RWPE2 (cell line): ENCODE measurements at places on chromosomes 13 and 19.

- DNase-seq: no peak
These were observed 9.4 kb upstream of the ERCC5 start for GRCh38 chr13:102836471-102836870.

GRCh38 chr13:102707467-102707866 is 12.6 kb upstream of the METTL21C start:
- DNase-seq: no peak

- no peak for DNase-seq
These were observed 218.8 kb downstream of the NBEA start for GRCh38 chr13:35160896-35161295.

- no peak for DNase-seq
These were observed 100.6 kb upstream of the FRY start for GRCh38 chr13:31930901-31931522.

DNA sequence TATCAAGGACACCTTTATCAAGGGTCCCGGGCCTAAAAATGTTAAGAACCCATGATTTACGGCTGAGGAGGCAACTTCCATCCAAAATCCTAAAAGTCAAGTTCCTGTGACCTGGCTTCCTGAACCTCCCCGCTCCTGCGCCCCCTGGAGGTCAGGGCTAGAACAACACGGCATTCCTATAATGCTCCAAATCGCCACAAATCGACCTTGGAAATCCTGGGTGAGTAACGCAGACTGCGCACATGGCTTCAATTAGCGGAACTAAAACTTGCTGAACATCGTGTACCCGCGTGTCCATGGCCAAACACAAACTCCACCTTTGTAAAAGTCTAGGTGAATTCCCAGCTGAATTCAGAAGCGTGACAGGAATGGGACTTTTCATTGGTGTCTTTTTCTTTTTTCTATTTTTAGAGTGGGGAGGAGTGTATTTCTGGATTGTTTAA is 4.3 kb upstream of the C5AR1 start:
- DNase-seq: no peak

DNA sequence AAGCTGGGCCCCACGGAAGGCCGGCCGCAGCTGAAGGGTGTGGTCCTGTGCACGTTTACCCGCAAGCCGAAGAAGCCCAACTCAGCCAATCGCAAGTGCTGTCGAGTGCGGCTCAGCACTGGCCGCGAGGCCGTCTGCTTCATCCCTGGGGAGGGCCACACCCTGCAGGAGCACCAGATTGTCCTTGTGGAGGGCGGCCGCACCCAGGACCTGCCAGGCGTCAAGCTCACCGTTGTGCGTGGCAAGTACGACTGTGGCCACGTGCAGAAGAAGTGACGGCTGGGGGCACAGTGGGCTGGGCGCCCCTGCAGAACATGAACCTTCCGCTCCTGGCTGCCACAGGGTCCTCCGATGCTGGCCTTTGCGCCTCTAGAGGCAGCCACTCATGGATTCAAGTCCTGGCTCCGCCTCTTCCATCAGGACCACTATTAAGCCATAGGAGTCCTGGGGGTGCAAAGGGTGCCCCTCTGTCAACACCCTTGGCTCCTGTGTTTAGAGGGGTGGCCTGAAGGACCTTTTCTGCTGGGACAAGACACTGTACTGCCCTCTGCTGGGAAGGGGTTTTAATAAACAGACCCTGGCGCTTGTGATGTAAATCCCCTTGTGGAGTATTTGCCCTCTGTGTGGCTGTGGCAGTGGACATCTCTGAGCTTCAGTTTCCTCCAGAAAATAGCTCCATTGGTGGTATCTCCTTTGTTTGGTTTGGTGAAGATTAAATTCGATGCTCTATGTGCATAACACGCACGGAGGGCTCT is 1.9 kb downstream of the MRPS12 start:
- DNase-seq: no peak

DNA sequence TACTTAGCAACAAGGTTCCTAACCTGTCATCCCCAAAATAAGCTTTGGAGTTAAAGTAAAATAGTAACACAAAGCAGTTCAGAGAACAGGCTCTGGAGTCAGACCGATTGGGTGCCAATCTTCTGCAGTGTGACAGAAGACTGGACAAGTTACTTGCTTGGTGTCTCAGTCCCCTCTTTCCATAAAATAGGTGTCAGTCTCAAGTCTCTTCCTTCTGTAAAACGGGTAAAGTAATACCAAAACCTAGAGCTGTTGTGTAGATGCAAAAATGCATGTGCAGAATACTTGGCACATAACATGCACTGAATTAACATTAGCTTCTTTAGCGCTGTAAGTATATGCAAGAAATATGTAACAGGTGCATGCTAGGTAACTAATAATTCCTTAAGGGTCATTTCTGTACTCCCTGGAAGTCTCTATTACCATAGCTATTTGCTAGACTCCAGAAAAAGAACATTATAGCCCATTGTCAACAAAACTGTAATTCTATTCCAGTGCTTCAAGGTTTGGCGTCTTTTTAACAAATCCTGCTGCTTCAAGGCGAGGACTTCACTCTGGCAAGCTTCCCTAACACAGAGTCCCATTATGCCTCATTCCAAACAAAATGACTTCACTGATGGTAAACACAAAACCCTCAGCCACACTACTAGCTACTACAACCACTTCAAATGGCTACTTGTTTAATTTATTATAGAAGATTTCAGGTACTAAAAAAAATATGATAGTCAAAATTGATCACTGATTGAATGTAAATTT is 32.8 kb downstream of the ELF1 start:
- DNase-seq: no peak

DNA sequence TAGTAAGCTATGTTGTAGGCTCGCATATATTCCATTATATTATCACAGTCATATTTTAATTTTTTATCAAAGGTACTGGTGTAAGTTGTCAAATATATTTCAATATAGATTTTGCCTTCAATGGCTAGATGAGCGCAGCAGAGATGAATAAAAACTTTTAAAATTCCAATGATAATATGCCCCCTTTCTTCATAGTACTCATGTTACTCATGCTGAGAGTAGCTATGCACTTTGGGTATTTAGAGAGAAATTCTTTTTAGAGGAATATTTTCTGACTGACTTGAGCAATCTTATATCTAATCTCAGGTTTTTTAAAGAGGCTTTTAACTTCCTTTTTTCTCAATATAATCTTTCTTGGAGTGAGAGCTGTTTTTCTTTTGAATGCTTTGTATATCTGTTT is 11.4 kb downstream of the ZNF254 start:
- DNase-seq: no peak

DNA sequence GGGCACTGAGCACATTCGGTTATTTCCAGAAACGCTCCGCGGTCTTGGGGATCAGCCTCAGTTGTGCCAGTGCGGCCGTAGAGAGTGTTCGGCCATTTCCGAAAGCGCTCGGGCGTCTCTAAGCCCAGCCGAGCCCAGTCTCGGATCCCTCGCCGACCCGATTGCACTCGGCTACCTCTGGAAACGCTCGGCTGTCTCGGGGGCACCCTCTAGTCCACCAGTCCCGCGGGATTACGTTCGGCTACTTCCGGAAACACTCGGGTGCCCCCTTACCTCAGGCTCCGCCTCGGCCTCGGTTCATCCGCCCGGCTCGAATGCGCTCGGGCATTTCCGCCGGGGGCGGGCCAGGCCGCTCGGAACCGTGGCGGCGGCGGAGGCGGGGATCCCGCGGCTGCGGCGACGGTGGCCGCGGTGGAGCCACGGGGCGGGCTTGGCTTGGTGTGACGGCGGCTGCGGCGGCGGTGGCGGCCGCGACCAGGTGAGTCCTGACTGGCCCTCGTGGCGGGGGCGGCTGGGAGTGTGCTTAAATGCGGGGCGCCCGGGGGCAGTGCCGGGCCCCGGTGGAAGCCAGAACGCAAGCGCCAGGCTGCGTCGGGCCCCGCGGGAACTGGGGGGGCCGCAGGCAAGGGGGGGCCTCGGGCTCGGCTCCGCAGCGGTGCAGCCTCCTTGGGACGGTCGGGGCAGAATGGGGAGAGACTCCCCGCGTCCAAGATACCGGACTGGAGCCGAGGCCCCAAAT is at the start of gene PIK3R2:
Gene PIK3R2, plus strand, starts transcription at position 347 of the 739 bp plus-strand sequence. CDS start 2,717 bp downstream, outside the sequence.
- peak; percentile 98 for DNase-seq

- no peak for DNase-seq
These were observed 6.3 kb upstream of the ARHGAP45 start for GRCh38 chr19:1060689-1061088.

GRCh38 chr13:99378985-99379733 is 72.0 kb upstream of the GPR183 start:
- DNase-seq: no peak

DNA sequence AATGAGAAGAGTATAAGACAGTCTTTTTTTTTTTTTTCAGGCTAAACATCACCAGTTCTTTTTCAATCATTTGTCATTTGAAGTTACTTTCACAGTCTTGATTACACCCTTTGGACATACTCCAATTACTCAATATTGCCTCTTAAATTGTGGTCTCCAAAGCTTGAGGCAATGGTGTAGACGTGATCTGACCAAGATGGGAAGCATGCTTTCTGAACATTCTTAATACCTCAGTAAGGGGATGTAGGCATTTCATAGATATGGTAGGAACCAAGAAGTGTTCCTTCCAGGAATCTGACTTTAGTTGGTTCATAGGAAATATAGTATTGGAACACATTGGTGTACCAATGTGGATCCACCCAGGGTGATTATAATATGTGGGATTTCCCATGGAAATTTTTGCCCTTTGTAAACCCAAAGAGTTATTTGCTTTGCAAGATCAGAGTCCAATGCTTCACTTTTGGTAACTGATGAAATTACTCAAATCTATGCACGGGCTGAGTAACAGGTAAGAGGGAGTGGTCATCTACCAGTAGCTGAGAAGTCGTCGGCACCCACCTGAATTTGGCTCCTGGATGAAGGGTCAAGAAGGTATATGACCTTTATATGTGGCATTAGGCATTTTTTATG is 62.2 kb downstream of the ERCC5 start:
- no peak for DNase-seq

- no peak for DNase-seq
These were observed 39.6 kb upstream of the KLF12 start for GRCh38 chr13:74173822-74174221.

- DNase-seq: no peak
These were observed 1.2 kb downstream of the MRI1 start for GRCh38 chr19:13765395-13766094.

DNA sequence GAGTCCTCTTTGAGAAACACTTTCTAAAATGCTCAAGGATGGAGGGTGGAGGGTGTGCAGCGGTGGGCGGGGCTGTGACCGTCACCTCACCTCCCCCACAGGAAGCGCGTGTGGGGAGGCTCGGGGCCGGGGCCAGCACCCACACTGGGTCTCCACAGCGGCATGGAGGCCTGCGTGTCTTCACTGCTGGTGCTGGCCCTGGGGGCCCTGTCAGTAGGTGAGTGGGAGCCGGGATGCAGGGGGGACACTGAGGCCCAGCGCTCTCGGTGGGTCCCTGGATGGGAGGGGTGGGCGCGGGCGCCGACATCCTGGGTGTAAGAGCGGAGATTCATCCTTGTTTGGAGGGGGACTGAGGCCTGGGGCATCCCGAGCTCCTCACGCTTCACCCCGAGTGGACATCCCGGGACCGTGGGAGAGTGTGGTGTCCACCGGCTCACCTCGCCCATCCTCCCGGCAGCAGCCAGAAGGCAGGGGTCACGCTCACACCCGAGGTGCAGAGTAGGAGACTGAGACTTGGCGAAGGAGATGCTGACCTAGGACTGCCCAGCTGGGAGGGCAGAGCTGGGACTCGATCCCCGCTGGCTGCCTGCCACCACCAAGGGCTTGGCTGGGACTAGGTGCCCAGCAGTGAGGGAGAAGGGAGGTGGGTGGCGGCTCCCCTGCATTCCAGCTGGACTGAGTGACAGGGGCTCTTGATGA is at the start of gene GZMM:
Gene GZMM, plus strand, starts transcription at position 144 of the 699 bp plus-strand sequence. Its CDS starts 19 bp downstream, at position 163.
- DNase-seq: no peak

- no peak for DNase-seq
These were observed 364.9 kb downstream of the OXGR1 start for GRCh38 chr13:96629331-96629730.

DNA sequence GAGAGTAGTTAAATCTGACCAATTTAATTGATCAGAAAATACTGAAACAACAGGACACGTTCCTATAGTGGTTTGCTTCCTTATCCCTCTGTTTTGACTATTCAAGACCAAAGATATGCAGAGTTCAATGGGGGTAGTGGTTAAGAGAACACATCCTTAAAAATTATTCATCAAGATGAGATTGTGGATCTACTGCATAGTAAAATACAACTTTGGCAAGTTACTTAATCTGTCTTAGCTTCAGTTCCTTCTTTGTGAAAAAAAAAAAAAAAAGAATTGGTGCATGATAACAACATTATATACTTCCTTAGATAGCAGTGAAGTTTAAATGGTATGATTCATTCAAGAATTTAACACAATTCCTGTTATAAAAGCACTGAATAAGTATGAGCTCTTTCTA is 552.1 kb downstream of the DCT start:
- DNase-seq: no peak

GRCh38 chr13:51324714-51325420 is 14.6 kb upstream of the SERPINE3 start:
- no peak for DNase-seq

GRCh38 chr13:48728226-48728625 is 74.5 kb downstream of the CYSLTR2 start:
- DNase-seq: no peak

- DNase-seq: no peak
These were observed 11.2 kb upstream of the SLC7A10 start for GRCh38 chr19:33236696-33237390.

- peak; percentile 75 for DNase-seq
These were observed 27.4 kb downstream of the EFNA2 start for GRCh38 chr19:1312767-1313694.

DNA sequence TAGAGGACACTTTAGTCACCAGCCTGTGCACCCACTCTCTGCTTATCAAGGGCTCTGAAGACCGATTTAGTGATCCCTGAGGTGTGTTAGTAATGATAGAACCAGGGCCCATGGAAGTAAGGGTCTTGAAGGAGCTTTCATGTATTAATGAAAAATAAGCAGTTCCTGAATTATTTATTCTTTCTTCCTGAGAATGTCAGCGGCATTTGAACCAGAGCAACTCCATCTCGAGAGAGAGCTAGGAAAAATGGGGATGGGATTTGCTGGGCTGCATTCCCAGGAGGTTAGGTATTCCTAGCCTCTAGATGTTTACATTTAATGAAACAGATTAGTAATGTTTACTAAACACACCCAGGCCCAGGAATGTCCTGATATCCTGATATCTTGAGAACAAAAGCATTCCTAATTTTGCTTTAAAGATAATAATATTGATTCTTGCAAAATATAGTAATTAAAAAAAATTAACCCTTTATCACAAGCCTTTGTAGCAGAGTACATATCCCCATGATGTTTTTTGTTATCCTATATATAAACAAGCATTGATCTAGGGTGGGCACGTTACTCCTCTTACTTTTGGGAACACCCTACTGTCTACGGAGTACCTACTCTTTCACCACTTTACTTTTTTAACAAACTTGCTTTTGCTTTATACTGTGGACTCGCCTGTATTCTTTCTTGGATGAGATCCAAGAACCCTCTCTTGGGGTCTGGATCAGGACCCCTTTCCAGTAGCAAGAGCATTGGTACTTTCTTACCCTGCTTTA is 63.1 kb downstream of the COG3 start:
- no peak for DNase-seq

- DNase-seq: no peak
These were observed 13.9 kb upstream of the DNAJC15 start for GRCh38 chr13:43009506-43009905.

GRCh38 chr19:56538254-56538760 is 441 bp upstream of the ZFP28 start:
- DNase-seq: peak; percentile 77

- peak; percentile 63 for DNase-seq
These were observed at the start of gene ELANE for GRCh38 chr19:852136-853013. TSS of gene ELANE (plus strand) at chr19:852303. CDS start at chr19:852329, 26 bp downstream.
